ENCODE measurements at places on chromosomes 7 and 10.

DNA sequence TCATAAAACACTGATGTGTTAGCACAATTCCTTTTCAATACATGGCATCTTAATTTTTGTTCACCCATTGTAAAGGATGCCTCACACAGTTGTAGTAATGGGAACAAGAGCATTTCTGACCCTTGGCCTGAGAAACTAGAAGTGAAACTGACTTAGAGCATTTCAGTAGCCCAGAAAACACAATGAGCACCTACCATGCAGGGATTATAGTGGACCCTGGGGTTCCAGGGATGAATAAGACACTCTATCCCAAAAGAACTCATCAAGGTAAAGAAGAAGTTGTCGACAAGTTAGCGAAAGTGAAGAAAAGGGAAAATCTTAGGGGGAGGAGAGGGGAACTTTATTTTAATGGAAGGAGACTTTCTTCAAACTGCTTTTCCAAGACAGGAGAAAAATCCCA, 125.6 kb downstream of the NT5C2 start:
- no peak for DNase-seq

DNA sequence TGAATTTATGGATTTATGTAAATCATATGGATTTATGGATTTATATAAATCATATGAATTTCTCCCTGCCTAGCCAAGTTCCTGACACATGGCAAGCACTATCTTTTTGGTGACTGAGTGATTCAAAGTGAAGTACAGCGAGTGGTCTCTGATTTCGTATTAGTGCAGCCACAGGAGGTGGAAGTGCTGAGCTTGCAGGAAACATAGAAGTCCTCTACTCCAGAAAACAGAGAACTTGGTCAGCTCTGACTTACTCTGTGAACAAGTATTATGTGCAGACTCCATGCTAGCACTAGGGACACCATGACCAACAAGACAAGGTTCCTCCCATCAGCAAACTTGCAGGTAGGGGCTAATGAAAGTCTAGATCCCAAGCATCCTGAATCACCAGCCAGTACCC, 28.5 kb downstream of the CYP3A5 start:
- no peak for DNase-seq

DNA sequence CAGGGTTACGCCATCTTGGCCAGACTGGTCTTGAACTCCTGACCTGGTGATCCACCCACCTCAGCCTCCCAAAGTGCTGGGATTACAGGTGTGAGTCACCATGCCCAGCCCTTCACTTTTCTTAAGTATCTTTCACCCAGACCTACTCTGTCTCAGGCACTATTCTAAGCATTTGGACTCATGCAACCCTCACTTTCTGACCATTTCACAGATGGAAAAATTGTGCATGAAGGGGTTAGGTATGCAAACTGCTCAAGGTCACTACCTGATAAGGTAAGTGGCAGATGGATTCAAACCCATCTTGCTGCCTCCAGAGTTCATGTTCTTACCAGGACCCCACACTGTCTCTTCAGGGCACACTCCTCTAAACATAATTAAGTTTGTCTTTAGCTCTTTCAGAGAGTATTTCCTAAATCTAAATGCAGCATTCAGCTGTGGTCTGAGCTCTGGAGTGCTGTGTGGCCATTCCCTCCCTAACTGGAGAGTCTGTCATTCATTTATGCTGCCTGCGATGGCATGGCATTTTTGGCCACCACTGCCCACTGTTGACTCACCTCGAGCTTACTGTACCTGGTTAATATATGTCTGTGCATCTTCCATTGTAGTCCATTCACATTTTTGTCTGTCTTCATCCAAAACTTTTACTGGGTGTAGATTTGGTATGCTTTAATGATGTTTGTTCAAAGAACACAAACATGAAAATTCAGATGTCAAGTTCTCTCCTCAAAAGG, 88.4 kb downstream of the CCDC71L start:
- no peak for DNase-seq

GRCh38 chr7:44194562-44195145, 5.4 kb upstream of the GCK start:
- DNase-seq = no peak

DNA sequence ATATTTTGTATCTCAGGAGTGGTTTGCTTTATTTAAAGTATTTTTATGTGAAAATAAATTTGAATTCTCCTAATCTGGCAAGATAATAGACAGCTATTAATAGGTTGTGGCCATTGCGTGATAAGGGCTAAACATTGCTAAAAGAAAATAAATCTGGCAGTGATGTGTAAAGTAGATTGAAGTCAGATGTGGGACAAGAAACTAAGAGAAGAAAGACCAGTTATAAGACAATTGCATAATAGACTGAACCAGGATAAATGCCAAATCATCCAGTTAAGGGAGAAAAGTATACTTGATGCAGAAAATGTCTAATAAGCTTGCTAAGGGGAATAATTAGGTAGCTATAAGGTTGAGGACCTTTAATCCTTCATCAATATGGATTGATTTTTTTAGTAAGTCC, 197.5 kb upstream of the CSTF2T start:
- DNase-seq = peak; percentile 52

GRCh38 chr7:23895666-23896096, 185.7 kb downstream of the STK31 start:
- DNase-seq = no peak

DNA sequence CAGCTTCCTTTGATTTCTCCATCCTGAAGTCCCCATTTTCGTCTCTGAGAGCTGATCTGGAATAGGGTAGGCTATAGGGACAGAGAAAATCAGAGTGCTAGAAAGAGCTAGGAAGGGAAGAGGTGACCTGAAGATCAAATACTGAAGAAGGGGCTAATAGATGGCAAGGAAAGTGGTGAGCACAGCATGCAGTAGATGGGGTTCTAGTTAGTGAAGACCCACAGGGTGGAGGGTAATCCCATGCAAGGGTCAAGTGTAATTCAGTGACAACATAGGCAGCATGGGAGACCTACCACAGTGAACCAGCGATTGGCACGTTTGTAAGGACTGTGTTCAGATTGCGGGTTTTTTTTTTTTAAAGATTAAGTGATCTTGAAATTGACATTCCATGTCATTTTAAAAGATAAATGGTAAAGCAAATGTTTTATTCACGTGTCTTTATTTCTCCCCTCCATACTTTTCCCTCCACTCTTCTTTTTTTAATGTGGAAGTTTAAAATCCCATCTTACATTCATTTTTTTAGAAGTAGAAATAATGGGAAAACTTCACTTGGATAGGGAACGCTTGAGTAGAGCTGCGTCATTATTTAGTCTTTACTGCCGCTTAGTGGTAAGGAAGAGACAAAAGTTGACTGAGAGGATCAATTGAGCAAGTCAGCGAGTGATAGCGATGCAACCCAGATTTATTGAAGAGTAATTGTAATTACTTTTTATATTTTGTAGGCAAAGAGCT, 21.0 kb upstream of the ABI1 start:
- DNase-seq = peak; percentile 27

DNA sequence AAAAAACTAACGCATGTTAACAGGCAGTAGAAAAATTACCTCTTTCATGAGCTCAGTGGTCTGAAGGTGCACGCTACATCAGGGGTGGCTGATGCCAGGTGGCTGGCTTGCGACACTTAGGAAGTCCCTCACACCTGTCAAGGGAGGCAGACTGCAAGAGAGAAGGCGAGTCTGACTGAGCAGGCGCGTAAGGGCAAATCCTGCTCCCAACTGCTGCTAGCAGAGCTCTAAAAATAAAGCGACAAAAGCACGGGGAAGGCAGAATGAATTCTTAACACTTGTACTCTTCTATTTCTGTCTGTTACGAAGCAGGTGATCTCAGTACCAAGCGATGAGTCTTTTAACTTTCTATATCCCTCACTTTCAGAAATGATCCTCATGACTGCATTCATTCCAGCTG, 33.1 kb downstream of the CACNA2D1 start:
- no peak for DNase-seq

GRCh38 chr10:133281628-133282372, 5.1 kb upstream of the ADAM8 start:
- no peak for DNase-seq

GRCh38 chr7:37431413-37431812, 17.3 kb downstream of the ELMO1 start:
- DNase-seq = no peak

DNA sequence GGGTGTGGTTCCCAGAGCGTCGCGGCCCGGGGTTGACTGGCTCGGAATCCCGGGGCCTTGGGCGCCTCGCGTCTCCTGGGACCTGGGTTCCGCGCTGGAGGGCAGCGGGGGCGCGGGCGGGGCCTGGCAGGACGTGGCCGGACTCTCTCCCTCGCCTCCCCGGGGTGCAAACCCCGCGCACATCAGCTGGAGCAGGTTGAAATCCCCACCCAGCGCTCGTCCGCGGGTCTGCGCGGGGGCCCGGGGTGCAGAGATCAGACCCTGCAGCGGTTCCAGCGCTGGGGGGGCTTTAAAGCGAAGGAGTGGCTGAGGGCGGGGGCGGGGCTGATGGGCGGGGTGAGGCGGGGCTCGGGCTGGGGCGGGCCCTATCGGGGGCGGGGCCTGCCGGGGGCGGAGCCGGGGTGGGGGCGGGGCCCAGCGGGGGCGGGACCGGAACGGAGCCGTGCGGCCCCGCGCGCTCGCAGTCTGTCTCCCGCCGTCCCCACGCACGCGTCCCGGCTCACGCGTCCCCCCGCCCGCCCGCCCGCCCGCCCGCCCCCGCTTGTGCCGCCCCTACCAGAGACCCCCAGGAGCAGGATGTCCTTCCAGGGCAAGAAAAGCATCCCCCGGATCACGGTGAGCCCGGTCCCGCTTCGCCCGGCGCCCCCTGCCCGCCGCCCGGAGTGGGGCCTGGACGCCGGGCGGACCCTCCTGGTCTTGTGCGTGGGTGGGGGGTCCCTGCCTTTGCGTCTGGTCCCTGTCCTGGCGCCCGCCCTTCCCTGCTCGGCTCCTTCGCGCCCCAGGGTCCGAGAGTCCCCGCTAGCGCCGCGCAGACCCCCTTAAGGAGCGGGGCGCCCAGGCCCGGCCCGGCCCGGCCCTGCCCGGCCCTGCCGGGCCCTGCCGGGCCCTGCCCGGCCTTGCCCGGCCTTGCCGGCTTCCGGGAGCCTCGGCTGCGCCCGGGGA, at the start of gene DPYSL4:
Gene DPYSL4 (plus strand): TSS at position 461 of the 942 bp plus-strand sequence. CDS start 116 bp downstream, at position 577.
- no peak for DNase-seq

DNA sequence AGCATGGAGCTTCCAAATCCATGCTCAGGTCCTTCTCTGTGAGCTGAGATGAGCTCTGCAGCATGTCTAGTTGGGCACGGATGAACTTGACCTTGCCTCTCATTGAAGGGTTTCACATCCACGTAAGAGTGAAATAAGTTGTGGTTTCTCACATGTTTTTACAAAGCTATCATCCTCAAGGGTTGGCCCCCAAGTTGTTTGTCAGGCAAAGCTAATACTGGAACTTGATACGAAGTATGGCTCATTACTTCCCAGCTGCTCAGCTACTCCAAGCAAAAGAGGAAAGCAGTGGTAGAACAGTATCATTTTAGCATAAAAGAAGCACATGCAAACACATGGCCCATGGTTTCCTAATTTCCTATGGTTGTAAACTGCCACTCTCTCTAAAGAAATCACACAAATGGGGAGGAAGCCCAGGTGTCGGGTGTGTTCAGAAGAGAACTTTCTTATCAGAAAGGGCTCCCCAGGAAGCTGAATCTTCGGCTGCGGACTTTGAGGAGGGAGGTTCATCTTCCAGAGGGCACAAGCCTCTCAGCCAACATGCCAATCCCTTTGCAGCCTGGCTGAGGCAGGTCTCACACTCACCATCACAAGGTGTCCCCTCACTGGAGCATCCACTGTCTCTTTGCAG, 45.3 kb downstream of the PDLIM1 start:
- DNase-seq = no peak

- DNase-seq = no peak
These were observed 162.8 kb upstream of the TNRC18 start for GRCh38 chr7:5586279-5586962.

GRCh38 chr10:121082984-121083383, 231.8 kb downstream of the WDR11 start:
- DNase-seq = no peak

DNA sequence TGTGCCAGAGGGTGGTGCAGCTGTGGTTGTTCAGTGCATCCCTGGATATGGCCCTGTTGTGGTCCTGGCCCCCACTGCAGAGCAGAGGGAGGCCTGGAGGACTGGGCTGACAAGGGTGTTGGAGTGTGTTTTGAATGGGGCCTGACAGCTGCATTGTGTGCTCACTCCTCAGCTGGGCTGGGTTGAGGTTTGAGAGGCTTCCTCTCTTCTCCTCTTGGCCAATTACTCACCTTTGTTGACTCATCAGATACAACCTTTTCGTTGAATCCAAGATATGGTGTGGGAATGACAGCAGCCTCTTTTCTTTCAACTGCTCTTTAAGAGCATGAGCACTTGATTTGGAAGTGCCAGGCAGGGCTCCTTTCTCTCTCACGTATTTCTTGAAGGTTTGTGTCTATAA, 228.5 kb upstream of the COBL start:
- DNase-seq = no peak

- no peak for DNase-seq
These were observed 188.4 kb upstream of the CACNA2D1 start for GRCh38 chr7:82631998-82632397.

DNA sequence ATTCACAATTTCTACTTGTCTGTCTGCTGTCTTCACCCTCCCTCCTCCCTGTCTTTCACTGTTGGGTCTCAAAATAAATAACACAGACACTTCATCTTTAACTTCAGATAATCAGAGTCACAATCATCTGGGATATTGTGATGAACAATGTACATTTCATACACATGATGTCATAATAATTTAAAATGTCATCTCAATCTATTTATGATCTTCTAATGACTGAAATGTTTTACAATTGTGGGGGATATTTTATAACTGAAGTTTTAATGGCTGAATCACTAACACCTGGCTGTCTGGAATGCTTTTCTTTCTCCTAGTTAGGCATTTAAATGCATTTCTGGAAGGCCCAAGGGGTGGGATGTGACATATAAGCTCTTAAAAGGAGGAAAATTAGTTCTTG, 859.8 kb downstream of the LRMDA start:
- no peak for DNase-seq

DNA sequence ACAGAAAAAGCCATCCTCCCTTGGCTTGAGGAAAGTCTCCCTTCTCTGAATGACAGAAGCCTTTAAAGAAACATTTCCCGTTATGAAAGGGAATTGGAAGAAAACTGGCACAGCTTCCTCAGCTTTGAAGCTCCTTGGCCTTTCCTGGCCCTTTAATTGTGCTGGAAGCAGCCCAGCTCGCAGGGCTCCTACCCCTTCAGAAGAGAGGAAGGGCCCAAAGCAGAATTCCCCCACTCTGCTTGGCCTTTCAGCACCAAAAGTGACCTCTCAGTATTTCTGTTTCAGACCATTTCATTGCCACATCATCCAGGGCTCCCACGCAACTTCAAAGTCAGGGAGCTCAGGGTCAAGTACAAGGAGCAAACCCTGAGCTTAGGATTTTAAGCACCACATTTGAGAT, 4.2 kb downstream of the AFAP1L2 start:
- no peak for DNase-seq

GRCh38 chr10:84179059-84179710, 5.6 kb downstream of the GPR15LG start:
- DNase-seq = peak; percentile 12

GRCh38 chr10:72561745-72562166, 64.1 kb downstream of the MICU1 start:
- DNase-seq = no peak

GRCh38 chr7:55572378-55573233, at the start of gene VOPP1:
Gene VOPP1, minus strand, starts transcription at chr7:55572502. Its CDS starts 178 bp downstream, at chr7:55572324.
- DNase-seq = no peak
